GF-D8 (cell line): ENCODE measurements at places on chromosomes 5 and 9.
A peak's percentile ranks its signal among the peaks of the same experiment; 100 is the strongest.

GRCh38 chr5:121762426-121762825 is 89.3 kb upstream of the FTMT start:
- DNase-seq = no peak

- DNase-seq = no peak
Measured at GRCh38 chr5:24646915-24647314, 2.1 kb upstream of the CDH10 start.

- DNase-seq = no peak
Measured at GRCh38 chr5:56100439-56101176, 105.8 kb upstream of the IL6ST start.

DNA sequence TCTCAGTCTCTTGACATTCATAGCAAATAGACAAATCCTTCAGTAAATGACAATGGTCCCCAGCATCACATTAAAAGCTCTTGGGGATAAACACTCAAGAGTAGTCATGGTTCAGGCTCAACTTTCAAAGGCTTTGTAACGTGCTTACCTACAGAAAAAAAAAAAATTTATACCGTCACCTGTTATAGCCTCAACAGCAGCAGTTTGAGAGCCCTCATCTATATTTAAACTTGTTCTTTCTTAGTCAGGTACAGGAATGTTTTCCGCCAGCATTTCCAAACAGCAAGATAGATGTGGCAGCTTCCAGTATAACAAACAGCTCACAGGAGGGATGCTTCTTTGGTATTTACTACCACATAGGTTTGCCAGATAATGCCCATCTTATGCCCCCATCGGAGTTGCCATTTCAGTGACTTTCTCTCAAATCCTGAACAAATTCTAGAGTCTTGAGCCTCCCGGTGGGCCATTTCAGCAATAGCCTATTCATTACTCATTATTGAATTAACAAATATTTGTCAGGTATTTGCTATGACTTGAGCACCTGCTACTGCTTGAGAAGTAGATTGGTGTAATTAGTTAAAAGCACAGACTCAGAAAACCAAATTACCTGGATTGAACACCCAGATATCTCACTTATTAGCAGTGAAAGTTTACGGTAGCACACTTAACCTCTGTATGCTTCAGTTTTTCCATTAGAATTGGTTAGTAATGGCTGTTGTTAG is 470.0 kb downstream of the EBF1 start:
- no peak for DNase-seq

DNA sequence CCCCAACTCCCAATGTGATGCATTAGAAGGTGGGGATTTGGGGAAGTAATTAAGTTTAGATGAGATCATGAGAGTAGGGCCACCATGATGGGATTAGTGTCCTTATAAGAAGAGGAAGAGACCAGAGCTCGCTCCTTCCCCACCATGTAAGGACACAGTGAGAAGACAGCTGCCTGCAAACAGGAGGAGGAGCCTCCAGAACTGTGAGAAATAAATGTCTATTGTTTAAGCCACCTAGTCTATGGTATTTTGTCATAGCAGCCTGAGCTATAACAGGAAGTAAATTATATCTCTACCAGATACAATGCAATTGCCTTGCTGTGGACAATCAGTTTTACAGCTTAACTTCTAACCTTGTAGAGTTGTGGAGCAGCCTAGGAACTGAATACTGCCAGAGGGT is 58.0 kb downstream of the ANKRD33B start:
- peak; percentile 83 for DNase-seq

GRCh38 chr9:73437758-73438157 is 286.1 kb downstream of the ANXA1 start:
- DNase-seq = no peak

DNA sequence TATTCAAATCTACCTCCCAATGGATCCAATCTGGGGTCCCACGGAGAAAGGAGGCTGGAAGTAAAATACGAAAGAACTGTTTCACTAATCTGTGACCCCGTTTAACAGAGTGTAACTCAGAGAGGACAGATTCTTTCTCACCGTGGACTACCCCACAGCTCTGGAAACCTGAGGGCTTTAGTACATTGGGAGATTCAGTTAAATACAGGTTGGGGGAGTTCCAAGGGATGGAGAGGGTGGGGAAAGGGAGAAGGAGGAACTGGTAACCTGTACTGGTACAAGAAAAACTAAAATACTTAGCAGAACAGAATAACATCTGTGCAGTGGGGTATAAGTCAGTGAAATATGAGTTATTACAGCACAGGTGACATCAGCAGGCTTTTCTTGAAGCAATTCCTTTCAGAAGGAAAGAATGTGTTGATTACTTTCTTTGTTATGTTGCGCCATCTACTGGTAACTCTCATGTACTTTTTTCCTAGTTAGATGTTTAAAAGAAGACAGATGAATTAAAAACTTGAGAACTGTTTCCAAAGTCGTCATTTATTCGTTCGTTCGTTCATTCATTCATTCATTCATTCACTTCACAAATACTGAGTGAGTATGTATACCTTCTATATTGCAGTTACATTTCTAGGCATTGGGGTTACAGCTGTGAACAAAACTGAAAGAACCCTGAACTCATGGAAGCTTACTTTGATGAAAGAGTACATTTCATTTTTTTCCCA is 30.0 kb upstream of the STOM start:
- peak; percentile 68 for DNase-seq

GRCh38 chr5:143183989-143184388 is 219.5 kb downstream of the NR3C1 start:
- no peak for DNase-seq

DNA sequence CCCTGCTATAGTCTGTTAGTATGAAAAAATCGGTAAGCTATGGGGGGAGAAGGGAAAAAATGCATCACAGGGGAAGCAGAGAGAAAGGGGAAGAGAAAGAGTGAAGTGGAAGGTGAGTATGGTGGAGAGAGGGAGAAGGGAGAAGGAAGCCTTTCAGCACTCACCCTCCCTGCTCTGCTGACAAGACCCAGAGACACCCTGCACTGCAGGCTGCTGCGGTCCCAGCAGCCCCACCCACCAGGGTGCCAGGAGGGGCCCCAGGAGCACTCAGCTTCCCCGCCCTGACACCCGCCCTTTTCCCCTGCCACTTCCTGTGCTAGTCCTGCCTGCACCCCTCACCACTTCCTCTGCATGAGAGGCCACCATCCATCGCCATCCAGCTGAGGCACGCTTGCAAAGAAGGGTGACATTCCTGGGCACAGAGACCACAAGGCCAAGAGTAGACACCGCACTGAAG is 12.7 kb downstream of the STK10 start:
- peak; percentile 93 for DNase-seq

- DNase-seq = no peak
Measured at GRCh38 chr5:53326424-53327153, 153.8 kb upstream of the FST start.

GRCh38 chr9:137716694-137717287 is 98.0 kb downstream of the EHMT1 start:
- no peak for DNase-seq

GRCh38 chr9:93613791-93614190 is 37.4 kb downstream of the PHF2 start:
- no peak for DNase-seq

- DNase-seq = no peak
Measured at GRCh38 chr5:102090770-102091169, 205.3 kb downstream of the SLCO4C1 start.

DNA sequence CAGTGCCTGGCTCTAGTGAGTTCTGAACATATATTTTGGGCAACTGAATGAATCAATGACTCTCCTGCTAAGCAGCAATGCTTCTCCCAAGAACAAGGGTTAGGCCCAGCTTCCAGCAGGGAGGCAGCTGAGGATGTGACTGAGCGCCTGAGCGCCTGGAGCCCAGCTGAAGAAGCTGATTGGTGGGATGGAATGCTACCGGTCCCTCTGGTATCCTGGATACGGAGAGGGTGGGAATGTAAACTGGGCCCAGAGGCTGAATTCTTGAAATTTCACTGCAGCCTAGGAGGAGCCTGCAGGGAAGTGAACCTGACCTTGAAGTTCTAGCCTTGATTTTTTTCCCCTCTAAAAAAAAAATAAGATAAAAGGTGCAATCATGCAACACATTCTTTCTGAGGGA is 43.2 kb downstream of the WWC1 start:
- no peak for DNase-seq

DNA sequence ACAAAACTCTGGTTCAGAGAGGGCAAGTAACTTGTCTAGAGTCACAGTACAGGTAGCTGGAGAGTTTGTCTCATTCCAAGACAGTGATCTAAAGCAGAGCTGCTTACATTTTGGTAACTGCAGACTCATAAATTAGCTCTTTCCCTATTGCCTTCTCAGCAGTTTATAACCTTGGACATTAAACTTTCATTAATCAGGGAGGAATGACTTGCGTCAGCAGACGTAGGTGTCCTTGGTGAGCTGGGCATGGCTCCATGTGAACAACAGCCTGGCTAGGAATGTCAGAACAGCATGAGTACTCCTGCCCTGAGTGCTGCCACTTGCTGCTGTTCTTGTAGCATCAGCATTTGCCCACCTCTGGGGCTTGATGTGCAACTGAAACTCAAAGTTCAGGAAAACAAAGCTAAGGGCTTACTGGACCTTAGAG is 2.2 kb upstream of the ALDOB start:
- DNase-seq = no peak

DNA sequence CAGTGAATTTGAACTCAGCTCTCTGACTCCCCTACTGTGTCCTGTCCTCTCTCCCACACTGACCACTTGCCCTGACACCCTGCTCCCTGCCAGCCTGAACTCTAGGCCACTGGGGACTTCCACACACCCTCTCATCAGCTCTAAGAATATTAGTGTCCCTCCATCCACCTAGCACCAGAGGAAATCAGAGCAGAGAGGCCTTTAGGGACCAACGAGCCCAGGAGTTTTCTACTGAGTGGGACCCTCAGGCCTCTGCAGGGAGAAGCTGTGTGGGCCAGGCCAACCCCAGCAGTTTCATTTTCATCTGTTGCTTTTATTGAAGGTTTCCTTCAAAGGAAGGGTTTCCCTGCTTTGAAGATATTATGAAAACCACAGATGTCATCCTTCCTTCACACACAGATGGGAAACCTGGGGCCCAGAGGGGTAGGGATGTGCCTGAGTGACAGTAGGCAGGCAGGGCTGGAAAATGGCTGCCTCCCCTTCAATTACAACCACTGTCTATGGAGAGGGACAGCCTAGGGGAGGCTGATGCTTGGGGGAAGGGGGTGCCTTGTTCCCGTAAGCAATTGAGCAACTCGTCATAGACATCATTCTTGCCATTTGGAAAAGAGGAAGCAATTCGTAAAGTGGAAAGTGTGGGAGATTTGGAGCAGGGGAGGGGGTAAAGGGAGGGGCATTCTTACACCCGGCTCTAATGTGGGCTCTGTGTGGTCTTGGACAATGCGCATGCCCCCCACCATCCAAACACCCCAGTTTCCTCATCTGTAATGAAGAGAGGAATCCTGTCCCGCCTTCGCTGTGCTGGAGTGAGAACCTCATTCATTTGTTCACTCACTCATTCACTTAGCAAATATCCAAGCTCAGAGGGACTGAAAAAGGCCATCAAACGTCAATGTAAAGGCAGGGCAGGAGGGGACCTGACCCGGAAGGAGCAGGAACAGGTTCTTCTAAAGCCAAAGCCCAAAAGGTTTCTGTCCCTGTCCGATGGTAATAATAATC is 3.9 kb downstream of the GLIPR2 start:
- DNase-seq = peak; percentile 27

- DNase-seq = no peak
Measured at GRCh38 chr9:71638627-71639026, 129.7 kb downstream of the CEMIP2 start.

DNA sequence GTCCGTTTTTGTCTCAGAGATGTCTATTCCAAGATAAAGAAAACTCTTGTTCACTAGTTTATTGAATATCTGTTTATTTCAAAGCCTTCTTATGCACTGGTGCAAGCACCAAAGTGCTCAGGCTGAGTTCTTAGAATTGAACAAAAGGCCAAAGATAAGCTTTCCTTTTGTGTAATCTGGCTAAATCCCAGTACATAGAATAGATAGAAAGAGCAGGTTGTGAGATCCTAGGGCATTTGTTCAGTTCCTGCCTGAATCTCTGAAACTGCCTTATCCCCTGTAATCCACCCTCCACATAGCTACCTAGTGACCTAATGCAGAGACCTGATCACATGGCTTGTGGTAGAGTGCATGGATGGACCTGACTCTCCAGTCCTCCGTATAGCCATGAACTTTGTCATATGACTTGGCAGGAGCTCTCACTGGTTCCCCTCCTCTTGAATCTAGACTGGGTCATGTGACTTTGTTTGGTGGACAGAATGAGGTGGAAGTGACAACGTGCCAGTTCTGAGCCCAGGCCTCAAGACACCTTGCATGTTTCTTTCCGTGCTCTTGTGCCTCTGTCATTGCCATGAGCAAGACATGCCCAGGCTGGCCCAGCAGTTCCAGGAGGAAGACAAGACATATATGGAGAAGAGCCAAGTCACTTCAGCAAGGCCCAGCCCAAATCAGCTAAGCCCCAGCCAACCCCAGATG is 139.3 kb upstream of the SHB start:
- no peak for DNase-seq

DNA sequence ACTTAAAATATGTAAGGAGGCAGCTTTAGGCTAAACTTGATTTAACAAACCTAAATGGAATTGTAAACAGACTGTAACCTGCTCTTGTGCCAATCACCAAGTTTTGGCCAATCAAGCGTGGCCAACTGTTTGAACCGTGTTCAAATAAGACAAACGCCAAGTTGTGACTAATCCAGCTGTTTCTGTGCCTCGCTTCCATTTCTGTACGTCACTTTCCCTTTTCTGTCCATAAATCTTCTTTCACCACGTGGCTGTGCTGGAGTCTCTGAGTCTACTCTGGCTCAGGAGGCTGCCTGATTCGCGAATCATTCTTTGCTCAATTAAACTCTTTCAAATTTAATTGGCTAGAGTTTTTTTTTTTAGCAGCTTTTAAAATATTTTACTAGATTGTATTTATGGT is 71.3 kb downstream of the LIX1 start:
- no peak for DNase-seq

GRCh38 chr9:125996791-125997190 is 249.6 kb downstream of the PBX3 start:
- no peak for DNase-seq

DNA sequence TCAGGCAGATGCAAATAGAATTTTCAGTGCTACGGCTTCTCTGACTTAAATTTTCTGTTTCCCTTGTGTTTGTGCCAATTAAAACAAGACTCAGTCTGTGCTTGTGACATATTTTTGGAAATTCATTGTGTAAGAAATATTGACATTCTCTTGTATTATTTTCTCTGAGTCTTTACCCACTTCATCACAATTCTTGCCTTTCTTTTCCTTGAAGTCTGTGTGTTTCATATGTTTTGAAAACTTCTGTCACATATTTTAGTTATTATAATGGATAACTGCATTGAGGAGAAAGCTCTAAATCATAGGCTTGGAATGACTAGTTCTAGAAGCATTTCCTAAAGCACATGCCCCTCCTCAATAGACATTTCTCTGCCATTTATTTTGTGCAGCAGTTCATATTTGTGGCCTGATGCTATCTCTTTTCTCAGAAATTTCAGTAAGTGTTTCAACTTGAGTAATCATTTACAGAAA is 206.6 kb downstream of the PALM2AKAP2 start:
- no peak for DNase-seq

GRCh38 chr5:181190711-181191525 is 14.1 kb downstream of the TRIM7 start:
- DNase-seq = no peak

- peak; percentile 39 for DNase-seq
Measured at GRCh38 chr5:116038817-116039216, 6.5 kb downstream of the ARL14EPL start.
